Activated CD4-positive, alpha-beta T cell treated with anti-CD3 and anti-CD28 coated beads, Interleukin-2, amount 10 ng/mL, durations not matched to agents 7 days and 5 days (primary cell): ENCODE measurements at places on chromosomes 4 and X. TPM values are rescaled to one million over a fixed set of nuclear protein-coding genes. Genes with fewer than 3 reads are reported as not detected.

Gene AIFM1
- total RNA-seq = 32.3 TPM

Gene YY2
- total RNA-seq = 1.5 TPM

- H3K27me3 ChIP-seq = no peaks in the 10 kb centered on the region
- no peak overlapping the region for H3K4me3 ChIP-seq
- H3K36me3 ChIP-seq = no peaks in the 10 kb centered on the region
- DNase-seq = no peak
- no peaks in the 10 kb centered on the region for H3K4me1 ChIP-seq
Observed at GRCh38 chr4:60605646-60606354, 594.3 kb upstream of the ADGRL3 start.

- H3K27ac ChIP-seq = no peak overlapping the region
- H3K36me3 ChIP-seq = no peaks in the 10 kb centered on the region
- no peaks in the 10 kb centered on the region for H3K27me3 ChIP-seq
- no peak for DNase-seq
- no peaks in the 10 kb centered on the region for H3K4me1 ChIP-seq
- H3K4me3 ChIP-seq = no peak overlapping the region
Observed at GRCh38 chr4:157052429-157053040, 23.4 kb upstream of the GLRB start.

DNA sequence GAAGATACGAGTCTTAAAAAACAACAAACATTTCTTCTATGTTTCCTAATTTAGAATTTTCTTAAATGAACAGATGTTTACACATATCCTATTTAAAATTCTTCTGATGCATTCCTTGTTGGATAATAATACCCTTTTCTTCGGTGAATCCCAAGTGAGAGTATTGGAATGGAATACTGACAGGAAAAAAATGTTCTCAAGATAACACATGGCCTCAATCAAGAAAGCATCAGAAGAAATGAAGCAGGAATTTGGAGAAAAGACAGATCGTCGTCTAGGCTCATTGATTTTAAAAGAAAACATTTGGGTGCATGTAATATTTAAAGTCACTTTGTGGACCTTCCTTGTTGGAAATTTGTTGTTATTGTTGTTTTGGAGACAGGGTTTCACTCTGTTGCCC, 196.9 kb upstream of the ANK2 start:
- no peak for DNase-seq
- H3K36me3 ChIP-seq = no peaks in the 10 kb centered on the region
- H3K27ac ChIP-seq = no peak overlapping the region

DNA sequence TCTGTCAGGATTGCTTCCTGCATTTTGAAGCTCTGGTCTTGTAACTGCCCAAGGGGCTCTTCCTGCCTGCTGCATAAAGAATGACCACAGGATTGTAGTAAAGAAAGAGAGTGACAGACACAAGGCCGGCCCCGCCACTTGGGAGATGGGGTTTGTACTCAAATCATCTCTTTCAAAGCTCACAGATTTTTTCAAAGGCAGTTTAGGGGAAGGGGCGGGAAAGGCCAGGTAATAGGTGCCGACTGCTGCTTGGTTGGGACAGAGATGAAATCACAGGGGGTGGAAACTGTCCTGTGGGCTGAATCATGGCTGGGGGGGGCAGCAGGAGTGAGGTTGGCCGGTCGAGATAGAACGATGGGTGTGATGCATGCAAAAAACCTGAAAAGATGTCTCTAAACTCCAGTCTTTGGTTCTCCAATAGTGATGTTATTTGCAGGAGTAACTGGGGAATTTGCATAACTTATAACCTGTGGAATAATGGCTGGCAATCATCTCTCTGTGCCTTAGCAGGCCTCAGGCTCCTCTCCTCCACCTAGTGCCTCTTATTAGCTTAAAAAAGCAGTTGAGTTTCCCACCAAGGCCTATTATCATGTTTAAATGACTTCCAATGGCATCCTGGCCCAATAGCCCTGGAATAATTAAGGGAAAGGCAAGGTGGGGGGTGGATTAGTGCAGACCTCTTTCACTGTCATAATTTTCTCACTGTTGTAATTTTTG, 778.4 kb upstream of the FRG1 start:
- no peaks in the 10 kb centered on the region for H3K4me1 ChIP-seq
- H3K36me3 ChIP-seq = no peaks in the 10 kb centered on the region
- DNase-seq = no peak
- H3K27me3 ChIP-seq = no peaks in the 10 kb centered on the region
- H3K4me3 ChIP-seq = no peak overlapping the region
- H3K27ac ChIP-seq = no peak overlapping the region
